AML-193 (cell line): ENCODE measurements at places on chromosomes 6 and 20.

DNA sequence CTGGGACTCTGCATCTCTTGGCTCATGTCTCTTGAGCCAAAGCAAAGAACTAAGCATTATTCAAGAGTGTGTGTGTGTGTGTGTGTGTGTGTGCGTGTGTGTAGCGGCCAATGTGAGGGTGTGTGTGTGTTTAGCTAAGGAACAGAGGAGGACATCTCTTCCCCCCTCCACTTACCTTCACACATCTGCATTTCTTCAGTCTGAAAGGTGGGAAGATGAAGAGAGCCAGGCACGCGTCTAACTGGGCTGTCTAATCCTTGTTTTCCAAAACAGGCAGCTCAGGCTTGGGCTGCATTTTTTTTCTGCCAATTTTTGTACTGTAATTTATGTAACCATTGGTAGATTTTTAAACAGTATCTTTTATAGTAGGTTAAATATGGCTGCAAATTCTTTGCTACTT is 59.5 kb downstream of the NDUFAF5 start:
- DNase-seq, result no peak

- DNase-seq, result peak; percentile 97
Measured at GRCh38 chr6:56708810-56709597, 66.3 kb upstream of the DST start.

DNA sequence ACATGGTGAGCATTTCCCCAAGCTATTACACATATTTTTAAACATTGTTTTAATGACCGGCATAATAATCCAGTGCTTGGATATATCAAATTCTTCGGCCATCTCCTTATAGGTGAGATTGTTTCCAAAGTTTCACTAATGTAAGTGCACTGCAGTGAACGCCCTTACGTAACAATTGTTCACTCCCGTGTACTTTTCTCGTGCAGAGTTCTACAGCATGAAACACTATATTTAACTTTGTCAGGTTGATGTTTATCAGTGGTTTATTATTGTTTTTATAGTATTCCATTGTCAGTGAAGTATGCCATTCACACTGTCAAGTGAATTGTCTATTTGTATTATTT is 3.4 kb upstream of the GZF1 start:
- DNase-seq, result no peak

DNA sequence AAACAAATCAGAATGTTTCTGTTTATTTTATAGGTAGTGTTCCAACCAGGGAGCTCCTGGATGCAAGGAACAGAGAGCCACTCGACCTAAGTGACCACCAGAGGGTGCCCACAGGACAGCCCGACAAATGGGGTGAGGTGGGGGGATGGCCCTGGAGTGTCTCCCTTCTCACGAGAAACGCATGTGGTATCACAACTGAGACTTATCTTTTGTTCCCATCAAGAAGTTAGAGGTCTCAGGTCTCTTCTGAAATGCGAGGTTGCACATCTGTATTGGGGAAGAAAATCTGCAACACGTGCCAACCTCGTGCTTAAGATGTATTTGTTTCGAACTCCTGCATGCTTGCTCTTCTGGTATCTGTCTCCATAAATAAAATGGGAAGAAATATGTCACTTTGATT is 104.0 kb downstream of the ISM1 start:
- DNase-seq, result no peak

- no peak for DNase-seq
Measured at GRCh38 chr20:63625771-63626423, 1.0 kb downstream of the GMEB2 start.

GRCh38 chr6:8195040-8195713 is 92.8 kb upstream of the EEF1E1 start:
- DNase-seq, result peak; percentile 15

GRCh38 chr6:44671333-44671732 is 283.8 kb downstream of the CDC5L start:
- no peak for DNase-seq

GRCh38 chr6:87322304-87323212 is at the start of gene SMIM8:
SMIM8 (plus strand) TSS chr6:87322588; CDS start chr6:87337032, 14,444 bp downstream.
- DNase-seq, result peak; percentile 69

DNA sequence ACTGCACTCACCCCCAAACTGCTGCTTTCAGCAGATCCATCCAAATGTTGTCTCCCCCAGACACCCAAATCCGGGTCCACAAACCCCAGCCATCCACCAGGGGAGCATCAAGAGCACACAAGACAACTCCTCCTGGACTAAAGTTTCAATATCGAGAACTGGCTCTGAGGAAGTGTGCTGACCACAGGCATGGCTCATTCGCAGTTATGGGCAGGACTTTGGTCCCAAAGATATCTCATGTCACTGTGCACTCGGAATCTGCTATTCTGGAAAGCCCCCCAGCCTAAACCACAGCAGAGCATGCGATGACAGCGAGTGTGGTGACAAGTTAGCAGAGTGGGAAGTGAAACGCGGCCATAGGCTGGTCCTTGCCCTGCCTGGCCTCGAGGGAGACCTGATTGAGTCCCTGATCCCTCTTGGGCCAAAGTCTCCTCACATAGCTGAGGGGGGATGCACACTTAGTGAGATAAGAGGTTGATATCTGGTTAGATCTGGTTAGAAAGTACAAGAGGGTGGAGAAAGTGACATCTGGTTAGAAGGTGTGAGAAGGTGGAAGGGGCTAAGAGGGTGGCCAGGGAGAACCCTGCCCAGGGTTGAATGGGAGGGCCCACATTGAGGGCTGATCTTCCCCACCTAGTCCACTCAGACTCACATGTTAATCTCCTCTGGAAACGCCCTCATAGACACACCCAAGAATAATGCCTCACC is 149.7 kb downstream of the MRPL14 start:
- no peak for DNase-seq

DNA sequence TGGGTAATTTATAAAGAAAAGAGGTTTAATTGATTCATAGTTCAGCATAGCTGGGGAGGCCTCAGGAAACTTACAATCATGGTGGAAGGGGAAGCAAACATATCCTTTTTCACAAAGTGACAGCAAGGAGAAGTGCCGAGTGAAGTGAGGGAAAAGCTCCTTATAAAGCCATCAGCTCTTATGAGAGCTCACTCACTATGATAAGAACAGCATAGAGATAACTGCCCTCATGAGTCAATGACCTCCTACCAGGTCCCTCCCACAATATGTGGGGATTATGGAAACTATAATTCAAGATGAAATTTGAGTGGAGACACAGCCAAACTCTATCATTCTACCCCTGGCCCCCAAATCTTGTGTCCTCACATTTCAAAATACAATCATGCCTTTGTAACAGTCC is 115.8 kb upstream of the LAMA2 start:
- DNase-seq, result no peak

DNA sequence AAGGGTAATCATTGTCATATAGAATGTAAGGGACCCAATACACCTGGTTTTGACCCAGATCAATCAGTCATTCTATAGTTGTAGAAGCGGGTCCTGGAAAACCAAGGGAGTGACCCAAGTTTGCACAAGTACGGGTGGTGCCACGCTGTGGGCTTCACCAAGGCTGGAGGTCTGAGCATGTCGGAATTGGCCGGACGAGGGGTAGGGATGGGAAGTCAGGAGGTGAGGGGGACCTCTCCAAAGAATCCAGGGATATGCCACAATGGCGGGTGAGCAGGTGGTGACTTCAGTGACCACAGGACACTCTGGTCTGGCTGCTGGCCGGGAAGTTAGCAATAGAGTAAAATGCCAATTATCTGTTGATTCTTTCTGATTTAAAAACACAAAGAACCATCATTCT is 186.6 kb upstream of the FOXQ1 start:
- no peak for DNase-seq

GRCh38 chr6:169233832-169234231 is 19.8 kb downstream of the THBS2 start:
- no peak for DNase-seq

GRCh38 chr20:62244644-62245108 is 6.4 kb downstream of the OSBPL2 start:
- no peak for DNase-seq

GRCh38 chr20:34083137-34083536 is 28.9 kb downstream of the EIF2S2 start:
- DNase-seq, result no peak

GRCh38 chr6:73724389-73724788 is 28.4 kb downstream of the CD109 start:
- DNase-seq, result no peak

GRCh38 chr20:36998652-36999051 is 47.1 kb upstream of the SAMHD1 start:
- no peak for DNase-seq

GRCh38 chr6:9461188-9461587 is 953.7 kb downstream of the TFAP2A start:
- DNase-seq, result no peak

- DNase-seq, result no peak
Measured at GRCh38 chr20:58296051-58296837, 13.3 kb upstream of the RAB22A start.

DNA sequence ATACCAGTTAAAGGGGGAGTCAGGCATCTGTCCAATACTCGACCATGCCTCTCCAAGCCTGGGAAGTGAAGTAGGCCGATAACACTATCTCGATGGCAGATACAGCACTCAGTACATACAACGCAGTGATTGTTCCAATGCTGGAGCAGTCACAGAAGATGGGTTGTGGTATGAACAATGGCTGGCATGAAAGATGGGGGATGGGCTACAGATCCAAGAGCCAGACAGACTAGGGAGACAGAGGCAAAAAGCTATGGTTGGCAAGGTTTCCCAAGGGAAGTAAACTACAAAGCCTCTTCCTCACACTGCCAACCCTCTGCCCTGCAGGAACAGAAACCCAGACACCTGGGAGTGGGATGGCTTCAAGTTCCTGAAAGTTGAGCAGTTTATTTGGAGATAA is 19.2 kb downstream of the FKBP1A start:
- no peak for DNase-seq

DNA sequence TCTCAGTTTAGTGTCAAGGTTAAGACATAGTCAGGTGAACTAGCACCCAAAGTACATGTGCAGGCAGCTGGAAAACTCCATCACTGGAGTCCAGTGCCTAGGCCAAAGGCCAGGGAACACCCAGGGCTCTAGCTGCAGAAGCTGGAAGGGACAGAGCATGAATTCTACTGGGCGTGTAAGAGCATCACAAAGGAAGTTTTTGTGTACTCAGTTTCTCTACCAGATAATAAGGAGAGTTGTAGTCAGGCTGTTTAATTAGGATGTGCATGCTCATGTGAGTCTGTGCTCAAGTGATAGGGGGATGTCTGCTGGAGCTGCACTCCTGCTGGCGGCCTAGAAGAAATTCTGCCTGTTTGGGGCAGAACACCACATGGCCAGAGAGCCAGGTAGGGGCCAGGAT is 8.1 kb downstream of the L3MBTL1 start:
- no peak for DNase-seq

DNA sequence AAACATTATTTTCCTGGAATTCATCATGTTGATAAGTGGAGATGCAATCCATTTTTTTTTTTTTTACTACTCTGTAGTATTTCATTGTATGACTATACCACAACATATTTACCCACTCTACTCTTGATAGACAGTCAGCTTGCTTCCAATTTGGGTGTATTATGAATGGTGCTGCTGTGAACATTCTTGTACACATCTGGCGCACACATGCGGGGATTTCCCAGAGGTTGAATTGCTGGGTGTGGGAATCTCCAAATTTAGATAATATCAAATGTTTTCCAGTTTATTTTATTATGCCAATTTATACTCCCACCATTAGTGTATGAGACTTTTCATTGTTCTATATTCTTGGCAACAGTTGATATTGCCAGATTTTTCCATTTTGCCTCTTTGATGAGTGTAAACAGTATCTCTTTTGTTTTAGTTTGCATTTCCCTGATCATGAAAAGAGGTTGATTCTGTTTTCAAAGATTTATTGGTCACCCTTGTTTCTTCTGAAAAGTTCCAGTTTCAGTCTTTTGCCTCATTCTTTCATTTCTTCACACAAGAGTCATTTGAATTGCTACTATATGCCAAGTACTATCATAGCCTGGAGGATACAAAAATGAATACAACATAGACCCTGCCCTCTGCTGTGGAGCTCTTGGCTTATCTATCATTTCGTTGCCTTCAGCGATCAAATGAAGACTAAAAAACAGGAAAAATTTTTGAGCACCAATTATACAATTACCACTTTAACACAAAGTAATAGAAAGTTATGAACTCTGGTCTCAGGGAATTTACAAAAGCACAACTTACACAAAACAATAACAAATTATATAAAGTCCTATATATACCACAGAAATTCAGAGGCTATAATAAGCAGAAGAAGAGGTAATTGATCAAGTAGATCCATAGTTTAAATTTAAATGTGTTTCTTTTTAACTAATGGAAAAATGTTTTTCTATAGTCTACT is 17.1 kb upstream of the NCOA7 start:
- DNase-seq, result no peak

GRCh38 chr20:59949911-59950310 is 8.3 kb upstream of the CDH26 start:
- no peak for DNase-seq

DNA sequence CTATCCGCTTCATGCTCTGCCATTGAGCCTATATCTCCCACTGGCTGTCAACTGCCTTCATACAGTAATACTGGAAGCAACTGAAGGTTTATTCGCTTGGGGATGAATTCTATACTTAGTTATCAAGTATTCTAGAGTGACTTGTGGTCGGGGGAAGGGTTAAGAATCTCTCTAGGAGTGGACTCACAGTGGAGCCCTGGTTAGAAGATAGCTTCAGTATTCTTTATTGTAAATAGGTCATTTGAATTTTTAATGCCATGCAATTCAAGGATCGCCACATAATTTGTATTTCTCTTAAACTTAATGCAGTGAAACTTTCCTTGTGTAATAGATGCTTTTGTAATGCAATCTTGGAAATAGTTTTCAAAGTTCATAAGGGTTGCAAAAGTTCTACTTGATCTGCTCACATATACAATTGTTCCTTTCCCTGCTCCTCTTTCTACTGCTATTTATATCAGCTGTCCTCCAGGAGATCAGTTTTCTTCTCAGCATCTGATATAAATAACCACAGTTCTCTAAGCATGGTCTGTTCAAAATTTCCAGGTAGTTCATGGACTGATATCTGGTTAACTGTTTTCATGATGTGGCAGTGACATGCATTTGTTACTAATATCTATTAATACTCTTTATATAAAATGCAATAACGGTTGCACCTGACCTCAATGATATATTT is 120.3 kb downstream of the KCNQ5 start:
- DNase-seq, result no peak

GRCh38 chr6:34412016-34412415 is 13.9 kb downstream of the RPS10 start:
- no peak for DNase-seq

GRCh38 chr6:31317036-31317435 is 39.9 kb downstream of the HLA-B start:
- no peak for DNase-seq

GRCh38 chr6:56238352-56238751 is 9.0 kb downstream of the COL21A1 start:
- DNase-seq, result peak; percentile 44

DNA sequence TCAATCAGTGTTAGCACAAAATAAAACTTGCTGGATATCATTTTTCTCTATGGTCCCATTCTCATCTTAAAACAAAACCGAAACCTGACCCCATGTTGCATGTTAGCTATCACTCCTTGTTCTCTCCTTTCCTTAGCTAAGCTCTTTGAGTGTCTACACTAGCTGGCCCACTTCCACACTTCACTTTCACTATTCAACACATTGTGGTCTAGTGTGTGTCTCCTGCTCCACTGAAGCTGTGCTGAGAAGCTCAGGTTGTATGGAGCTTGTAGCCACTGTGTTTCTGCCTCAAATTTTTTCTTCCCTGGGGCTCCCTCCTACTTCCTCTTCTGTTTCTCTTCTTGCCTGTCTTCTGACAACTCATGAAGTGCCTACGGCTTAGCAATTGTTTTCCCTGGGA is 223.0 kb downstream of the NKAIN2 start:
- no peak for DNase-seq

- DNase-seq, result no peak
Measured at GRCh38 chr20:46232539-46232938, 75.8 kb downstream of the CDH22 start.

GRCh38 chr20:47347661-47348435 is 8.7 kb downstream of the ZMYND8 start:
- DNase-seq, result no peak
